ENCODE measurements at places on chromosomes 11 and 22.
A peak's percentile ranks its signal among the peaks of the same experiment; 100 is the strongest.

DNA sequence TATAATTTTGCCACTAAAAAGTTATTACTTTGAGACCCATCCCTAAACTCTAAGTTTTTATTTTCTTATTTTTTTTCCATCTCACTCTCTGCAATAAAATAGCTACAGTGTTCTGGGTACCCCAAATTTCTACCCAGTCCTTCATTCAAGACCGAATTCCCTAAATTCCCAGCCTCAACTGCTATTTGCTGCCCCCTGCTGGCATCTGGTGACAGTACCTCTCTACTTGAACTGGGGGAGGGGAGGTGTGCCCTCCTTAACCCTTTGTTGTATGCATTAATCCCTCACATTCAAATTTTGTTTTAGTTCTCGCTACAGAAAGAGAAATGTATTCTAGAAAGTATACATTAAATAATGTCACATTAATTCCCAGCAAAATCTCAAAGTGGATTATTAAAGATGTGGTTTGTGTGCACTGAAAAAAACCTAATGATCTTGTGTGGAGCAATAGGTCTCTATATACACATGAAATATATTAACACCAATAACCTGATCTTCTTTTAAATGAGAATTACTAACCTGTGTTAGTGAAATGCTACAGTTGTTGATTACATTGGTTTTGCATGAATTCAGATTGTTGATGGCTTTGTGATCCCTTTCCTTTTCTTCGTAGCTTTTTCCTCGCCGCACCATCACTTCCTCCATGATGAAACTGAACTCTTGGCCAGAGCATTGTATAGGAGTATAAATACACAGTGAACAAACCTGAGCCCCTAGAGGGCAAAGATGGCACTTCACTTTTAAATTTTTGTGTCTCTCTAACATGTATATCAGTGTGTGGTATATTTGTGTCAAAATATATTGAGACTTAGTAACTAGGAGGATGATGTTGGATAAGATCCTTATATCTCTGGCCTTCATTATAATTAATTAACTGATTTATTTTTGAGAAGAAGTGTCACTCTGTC is 590.0 kb downstream of the METTL15 start:
- DNase-seq = peak; percentile 43

DNA sequence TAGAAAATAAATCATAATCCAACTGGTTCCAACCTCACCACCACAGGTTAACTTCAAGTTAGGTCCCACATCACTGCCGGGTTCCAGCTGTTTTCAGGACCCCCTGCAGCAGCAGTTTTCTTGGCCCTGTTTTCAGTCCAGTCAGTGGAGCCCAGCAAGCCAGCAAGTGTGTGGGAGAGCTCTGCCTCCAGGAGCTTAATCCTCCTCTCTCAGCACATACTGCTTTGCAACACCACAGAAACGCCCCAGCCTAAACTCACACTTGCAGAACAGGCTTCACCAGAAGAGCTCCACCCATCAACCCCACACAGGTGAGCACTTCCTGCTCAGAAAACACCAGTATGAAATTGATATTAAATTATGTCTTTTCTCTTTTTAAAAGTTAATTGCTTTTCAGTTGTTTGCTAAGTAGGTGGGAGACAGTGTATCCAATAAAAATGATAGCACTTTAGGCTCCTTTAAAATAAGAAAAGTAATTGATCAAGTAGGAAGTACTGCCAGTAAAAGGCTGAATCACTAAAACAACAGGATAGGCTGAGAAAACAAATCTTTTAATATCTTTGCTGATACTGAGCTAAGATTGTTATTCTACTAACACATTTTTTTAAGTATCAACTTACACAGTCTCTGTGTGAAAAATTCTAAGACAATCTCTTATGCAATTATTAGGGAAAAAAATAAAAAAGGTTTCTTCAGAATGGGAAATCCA is 81.5 kb upstream of the TP53AIP1 start:
- no peak for DNase-seq

- DNase-seq = peak; percentile 7
Observed at GRCh38 chr11:59501931-59502330, 1.4 kb upstream of the OR4D11 start.

DNA sequence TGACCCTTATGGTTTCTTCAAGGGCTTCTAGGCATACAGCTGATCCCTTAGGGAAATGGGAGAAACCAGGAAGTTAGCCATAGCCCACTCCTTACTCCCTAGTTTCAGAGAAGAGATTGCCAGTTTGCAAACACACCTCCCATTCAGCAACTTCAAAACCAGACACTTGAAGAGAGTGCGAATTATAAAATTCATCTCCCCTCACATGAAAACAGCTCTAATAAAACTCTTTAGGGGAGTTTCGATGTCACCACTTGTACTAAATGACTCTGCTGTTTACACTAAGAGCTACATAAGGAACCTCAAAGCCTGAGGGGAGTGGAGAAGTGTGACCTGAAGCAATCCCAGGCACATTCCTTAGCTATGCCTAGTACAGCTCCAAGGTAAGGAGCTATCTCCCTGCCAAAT is 8.3 kb downstream of the LGR4 start:
- DNase-seq = no peak

DNA sequence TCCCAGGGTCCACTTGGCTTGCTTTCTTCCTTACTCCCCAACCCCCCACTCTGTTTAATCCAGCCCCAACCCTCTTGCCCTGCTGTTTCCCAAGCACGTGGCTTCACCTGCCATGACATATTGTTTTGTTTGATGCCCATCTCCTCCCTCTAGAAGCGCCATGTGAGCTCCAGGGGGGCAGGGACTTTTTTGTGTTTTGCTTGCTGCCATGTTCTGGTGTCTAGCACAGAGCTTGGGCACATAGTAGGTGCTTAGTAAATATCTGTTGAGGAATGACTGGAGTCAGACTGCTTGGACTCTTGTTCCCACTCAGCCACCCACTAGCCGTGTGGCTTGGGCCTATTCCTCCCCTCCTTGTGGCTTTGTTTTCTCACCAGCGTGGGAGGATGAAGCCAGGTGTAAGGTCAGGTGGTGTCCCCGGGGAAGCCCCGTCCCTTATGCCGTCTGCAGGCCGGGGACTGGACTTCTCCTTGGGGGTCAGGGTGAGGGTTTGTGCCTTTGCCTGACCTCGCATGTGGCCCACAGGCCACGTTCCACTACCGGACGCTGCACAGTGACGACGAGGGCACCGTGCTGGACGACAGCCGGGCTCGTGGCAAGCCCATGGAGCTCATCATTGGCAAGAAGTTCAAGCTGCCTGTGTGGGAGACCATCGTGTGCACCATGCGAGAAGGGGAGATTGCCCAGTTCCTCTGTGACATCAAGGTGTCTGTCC is 3.8 kb downstream of the AIP start:
- peak; percentile 76 for DNase-seq

DNA sequence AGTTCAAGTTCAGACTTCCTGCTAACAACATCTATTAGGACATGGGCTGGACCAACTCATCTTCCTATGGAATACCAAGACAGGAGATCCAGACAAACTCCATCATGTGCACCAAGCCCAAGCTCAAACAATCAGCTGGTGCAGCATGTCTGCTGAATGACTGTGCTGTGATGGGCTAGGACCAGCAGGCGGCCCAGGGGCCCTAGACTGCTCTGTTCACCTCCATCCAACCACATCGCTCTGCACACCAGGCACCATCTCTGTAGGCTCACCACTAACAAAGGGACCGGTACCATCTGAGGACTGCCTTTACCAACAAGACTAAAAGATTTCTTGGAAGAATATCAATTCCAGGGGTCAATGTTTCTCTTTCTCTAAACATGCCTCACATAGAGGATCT is 10.3 kb downstream of the BRD1 start:
- no peak for DNase-seq

GRCh38 chr11:67997475-67997921 is 6.4 kb downstream of the UNC93B1 start:
- no peak for DNase-seq

DNA sequence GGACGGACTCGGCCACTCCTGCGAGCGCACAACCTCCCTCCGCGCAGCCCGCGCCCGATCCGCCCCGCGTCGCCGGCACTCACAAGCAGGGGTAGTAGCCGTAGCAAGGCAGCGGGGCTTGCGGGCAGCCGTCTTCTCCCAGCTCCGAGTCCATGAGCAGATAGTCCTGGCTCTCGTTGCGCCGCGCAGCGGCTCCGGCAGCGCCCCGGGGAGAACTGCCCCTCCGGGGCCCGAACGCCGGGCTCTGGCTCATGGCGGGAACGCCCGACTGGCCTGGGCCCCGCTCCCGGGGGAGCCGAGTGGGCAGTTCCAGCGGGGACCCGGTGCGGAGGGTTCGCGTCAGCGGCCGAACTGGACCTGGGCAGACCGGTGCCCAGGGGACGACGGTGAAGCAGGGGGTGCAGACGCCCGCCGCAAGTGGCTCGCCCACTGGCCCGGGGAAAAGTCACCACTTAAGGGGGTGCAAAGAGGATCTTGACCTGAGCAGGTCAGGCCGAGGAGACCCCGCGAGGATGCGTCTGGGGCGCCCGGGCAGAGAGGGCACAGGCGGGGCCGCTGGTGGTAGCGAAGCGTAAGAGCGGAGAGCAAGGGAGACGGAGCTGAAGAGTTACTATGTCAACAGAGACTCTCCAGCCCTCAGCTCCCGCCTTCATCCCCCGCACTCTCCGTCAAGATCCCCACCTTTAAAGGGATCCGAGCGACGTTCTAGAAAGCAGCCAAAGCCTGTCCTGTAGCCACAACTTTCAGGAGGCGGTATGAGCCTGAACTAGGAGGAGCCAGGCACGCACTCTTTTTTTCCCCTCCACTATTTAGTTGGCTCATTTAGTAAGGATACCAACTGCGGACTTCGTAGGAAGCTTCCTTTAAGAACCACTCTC is at the start of gene TRPC6:
TRPC6 (minus strand) TSS at position 757 of the 878 bp plus-strand sequence; CDS start at position 253, 504 bp downstream.
- no peak for DNase-seq

DNA sequence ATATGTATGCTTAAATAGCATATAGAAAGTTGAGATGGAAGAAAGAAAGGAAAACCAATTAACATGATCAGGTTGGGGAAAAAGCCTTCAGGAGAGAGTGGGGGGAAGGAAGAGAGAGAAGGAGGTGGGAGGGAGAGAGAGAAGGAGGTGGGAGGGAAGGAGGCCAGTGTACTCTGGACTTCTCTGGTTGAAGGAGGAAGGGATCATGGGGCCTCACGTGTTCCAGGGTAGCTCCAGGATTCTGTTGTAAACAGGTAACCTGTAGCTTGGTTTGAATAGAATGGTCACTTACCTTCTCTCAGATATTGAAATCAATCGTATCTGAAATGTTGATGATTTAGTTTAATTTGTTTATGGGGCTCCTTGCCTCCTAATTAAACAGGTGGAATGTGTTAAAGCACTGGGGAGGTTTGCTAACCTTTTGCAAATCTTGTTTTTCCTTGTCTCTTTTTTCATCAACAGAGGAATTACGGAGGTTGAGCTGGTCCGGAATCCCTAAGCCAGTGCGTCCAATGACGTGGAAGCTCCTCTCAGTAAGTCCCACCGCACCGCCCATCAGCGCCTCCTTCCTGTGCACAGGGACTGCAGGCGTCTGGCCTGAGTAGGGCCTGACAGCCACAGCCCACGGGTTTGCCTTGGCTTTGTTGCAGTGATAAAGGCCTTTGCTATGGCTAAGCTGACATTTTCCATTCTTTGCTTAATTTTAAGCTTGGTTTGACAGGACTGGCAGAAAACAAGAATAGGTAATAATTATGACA is 115.9 kb downstream of the TBC1D22A start:
- DNase-seq = no peak

Data from activated CD4-positive, alpha-beta T cell treated with anti-CD3 and anti-CD28 coated beads, Interleukin-2, Interleukin-6, amounts not matched to agents 100 ng/mL and 50 ng/mL, durations not matched to agents 16 hours and 8 hours (primary cell).